ENCODE measurements at places on chromosomes 2 and 18.

DNA sequence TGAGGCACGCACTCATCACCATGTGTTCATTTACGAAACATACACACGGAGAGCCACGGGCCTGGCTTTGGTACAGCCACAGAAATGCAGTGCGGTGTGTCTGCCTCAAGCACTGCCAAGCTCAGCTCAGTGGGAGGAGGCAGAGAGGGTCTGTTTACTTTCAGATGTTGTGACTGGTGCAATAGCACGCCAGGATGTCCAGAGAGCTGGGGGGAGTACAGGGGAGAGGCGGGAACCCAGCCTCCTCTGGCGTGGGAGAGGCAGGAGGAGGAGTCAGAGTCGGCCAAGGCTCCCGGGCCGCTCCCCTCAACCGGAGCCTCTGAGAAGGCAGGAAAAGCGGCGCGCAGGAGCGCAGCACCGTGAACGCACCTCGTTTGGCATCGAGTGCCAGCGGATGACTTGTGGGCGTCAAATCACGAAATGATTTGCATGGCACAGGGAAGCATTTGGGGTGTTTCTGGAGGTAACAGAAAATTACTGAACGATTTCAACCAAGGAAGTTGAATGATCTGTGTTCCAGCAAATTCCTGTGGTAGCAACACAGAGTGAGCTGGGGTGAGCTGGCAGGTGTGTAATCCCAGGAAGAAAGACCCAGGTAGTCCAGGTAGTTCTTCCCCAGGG lies 143.0 kb downstream of the ZNF516 start:
- peak; percentile 26 for DNase-seq

- DNase-seq, result no peak
These were observed 28.5 kb downstream of the GALNT1 start for GRCh38 chr18:35610089-35610488.

DNA sequence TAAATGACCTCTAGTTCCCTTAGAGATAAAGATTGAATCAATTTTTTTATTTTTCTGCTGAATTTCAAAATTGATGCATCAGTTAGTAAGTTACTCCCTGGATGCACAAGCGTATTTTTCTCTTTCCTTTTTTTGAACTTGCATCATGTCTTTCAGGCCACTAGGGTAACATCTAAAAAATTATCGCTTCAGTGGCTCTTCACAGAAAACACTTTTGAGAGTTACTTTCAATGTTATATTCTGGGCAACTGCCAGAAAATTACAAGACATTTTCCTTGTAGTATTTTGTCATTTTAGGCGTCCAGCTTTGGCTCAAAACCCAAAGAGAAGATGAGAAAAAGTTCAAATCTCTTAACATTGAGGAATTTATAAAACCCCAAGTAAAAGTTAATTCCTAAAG lies 59.8 kb downstream of the DSEL start:
- peak; percentile 22 for DNase-seq

- no peak for DNase-seq
These were observed 13.5 kb downstream of the RASGRP3 start for GRCh38 chr2:33489835-33490431.

DNA sequence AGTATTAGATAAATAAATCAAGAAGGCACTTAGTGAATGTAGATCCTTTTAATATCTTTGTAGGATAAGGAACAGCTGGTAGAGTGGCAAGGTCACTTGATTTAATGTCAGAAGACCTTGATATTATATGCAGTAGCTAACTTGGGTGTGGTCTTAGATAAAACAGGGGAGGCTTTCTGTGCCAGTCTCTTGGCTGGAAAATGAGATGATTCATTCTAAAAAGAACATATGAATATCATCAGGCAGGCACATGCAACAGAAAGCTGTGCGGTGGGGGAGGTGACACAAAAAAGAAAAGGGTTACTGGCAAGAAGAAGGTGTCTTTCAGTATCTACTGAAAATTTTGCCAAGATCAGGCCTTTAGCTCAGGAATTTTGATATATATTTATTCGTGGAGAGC lies 931.7 kb upstream of the CELF4 start:
- DNase-seq, result no peak

GRCh38 chr18:25454270-25454659 lies 102.3 kb upstream of the ZNF521 start:
- no peak for DNase-seq

- DNase-seq, result no peak
These were observed 127.1 kb downstream of the SETBP1 start for GRCh38 chr18:44807766-44808165.

DNA sequence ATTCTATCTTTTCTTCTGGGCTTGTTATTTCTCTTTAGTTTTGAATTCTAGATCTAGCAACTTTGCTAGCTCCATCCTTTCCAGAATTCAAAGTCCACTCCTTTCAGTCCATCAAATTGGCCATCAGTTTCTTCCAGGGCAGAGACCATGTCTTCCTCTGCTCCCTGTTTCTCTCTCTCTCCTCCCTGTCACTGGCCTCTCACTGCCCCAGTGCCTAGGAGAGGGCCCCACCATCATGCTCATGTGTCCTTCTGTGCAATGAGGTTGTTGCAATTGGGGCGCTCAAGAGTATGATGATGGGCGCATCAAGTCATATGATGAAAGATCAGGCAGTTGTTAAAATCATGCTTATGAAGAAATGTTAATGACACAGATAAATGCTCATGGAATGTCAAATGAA lies 159.2 kb upstream of the HS6ST1 start:
- no peak for DNase-seq

DNA sequence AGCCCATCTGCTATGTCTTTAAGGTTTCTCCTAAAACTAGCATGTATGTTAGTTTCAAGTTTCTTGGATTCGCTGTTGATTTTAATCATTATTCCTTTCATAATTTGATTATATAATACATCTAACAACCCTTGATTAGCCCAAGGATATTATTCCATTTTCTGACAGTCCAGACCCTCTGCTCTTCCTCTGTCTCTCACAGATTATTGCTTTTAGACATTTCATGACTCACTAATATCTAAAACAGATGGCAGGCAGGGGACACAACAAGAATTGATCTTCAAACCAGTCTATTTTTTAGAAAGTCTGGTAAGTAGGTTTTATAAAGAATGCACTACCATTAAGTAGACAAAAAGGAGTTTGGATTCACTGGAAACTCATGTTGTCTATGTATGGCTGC lies 162.2 kb downstream of the ANKRD44 start:
- no peak for DNase-seq

DNA sequence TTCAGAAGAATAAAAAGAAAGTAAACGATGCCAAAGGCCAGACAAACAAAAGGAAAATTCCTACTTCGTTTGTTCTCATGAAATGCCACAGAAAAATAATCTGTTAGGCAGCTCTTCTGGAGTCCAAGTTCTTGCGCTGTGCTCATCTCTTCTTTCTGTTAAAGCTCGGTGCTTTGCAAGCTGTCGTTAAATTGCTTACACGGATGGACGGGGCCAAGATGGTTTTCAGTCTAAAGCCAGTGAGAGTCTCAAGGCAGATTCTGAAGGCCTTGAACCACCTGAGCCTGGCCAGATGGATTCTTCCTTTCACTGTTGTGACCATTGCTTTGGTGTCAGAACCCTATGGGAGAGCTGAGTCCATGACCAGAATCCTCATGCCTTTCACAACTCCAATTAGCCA lies 97.6 kb upstream of the RMDN2 start:
- DNase-seq, result no peak

GRCh38 chr2:199910338-199911051 lies 598 bp upstream of the C2orf69 start:
- no peak for DNase-seq

DNA sequence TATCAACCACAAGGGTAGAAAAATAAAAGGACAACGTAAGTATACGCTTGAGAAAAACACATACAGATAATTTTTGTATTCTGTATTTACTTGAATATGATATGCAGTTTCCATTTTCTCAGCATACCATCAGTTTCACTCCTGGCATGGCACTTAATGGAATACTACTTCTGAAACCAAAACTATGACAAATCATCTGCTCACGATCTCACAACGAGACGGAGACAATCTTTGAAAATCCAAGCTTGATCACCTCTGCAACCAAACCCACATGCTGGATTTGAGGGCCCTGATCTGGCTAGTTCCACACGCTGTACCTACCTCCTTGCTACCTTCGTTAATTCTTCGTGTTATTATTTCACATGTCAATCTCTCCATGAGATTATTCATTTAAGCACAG lies 387.6 kb downstream of the NBAS start:
- DNase-seq, result no peak

- DNase-seq, result no peak
These were observed 73.0 kb upstream of the COPS8 start for GRCh38 chr2:237012577-237013267.

DNA sequence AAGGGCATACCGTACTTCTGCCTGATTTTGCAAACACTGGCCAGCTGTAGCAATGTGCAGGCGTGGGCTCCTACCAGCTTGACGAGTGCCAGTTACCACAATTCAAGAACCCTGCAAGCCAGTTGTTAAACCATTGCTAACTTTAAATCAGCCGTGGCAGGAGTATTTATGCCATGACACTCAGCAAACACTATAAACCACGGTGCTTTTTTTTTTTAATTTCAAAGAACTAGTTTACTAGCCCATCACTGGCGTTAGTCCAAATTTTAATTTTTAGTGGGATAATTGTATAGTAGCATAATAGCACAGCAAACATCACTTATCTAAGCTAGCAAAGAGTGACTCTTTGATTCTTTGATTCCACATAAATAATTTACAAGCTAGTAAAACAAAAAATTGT lies 111.1 kb downstream of the COL4A4 start:
- DNase-seq, result no peak

GRCh38 chr2:36071698-36072097 lies 283.9 kb upstream of the CRIM1 start:
- DNase-seq, result no peak

- DNase-seq, result no peak
These were observed 13.9 kb upstream of the PAIP2B start for GRCh38 chr2:71240794-71241193.

DNA sequence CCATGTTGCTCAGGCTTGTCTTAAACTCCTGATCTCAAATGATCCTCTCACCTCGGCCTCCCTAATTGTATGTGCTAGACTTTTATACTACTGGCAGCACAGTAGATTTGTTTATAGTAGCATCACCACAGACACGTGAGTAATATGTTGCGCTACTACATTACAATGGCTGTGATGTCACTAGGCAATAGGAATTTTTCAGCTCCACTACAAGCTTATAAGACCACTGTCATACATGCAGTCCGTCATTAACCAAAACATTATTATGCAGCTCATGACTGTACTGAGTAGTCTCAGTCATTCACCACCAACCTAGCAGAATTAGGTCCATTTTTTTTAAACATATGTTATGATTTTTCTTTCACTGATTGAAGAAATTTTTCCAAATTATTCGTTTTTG lies 398.9 kb downstream of the DCC start:
- no peak for DNase-seq

DNA sequence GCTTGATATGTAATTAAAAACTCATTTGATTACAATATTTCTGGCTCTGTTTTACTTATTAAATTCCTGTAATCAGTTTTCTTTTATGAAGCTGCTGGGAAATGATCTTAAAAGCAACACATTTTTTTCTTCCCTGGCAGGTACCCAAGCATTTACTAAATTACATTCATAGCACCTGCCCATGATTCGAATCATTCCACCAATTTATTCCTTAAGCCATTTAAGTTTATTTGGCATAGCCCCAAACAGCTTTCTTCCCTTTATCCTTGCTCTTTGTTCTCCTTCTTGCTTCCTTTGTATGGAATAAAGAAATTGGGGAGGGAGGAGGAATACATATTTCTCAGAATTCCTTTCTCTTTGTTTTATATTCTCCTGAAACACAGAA lies 241.3 kb downstream of the AGPS start:
- DNase-seq, result no peak

DNA sequence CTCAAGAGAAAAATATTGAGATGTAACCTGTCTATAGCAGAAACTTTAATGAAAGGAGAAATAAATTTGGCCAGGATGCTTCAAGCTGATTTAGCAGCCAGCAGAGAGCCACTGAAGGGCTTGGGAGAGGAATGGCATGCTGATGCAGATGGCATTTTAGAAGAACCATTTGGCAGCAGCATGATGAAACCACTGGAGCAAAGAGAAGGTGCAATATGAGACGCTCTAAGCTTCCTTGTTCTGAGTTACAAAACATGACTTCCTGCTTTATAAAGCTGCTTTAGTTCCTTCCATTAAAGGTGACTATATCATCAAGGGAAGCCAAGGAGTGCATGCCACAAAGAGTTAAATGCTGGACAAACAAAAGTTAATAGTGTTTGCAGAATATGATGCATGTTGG lies 189.7 kb downstream of the PID1 start:
- DNase-seq, result no peak

- DNase-seq, result peak; percentile 29
These were observed 58.9 kb upstream of the KCNG2 start for GRCh38 chr18:79738581-79739439.

GRCh38 chr18:75438891-75439290 lies 11.4 kb upstream of the SMIM21 start:
- DNase-seq, result no peak

Measured in forelimb muscle (tissue), 1 donor.